ENCODE measurements at places on chromosomes 12 and 14. TPM values are rescaled to one million over a fixed set of nuclear protein-coding genes. Genes with fewer than 3 reads are reported as not detected.

ASIC1 gene
- total RNA-seq = 0.34 TPM

PGAM5 gene
- total RNA-seq = 49.5 TPM

PPP1R1A gene
- total RNA-seq = not detected

VPS37B gene
- total RNA-seq = 78.1 TPM

LRP1-AS gene
- total RNA-seq = not detected
